NCI-H460 (cell line): ENCODE measurements at places on chromosomes 4 and X. TPM values are rescaled to one million over a fixed set of nuclear protein-coding genes. Genes with fewer than 3 reads are reported as not detected.

CLIC2 gene
- total RNA-seq: 6.4 and 8.1 TPM in 2 replicates

DDIT4L gene
- total RNA-seq: 46.5 and 48.0 TPM in 2 replicates

TENM3 gene
- 13.5 and 13.8 TPM in 2 replicates for total RNA-seq

RAB41 gene
- not detected in 2 replicates for total RNA-seq

VCX gene
- not detected in 2 replicates for total RNA-seq

GUF1 gene
- total RNA-seq: 28.6 and 28.9 TPM in 2 replicates

PCDH18 gene
- 0.35 and 0.46 TPM in 2 replicates for total RNA-seq

SUPT20HL1 gene
- total RNA-seq: not detected in 2 replicates

IL15 gene
- 4.6 and 5.9 TPM in 2 replicates for total RNA-seq

FOXR2 gene
- total RNA-seq: not detected in 2 replicates

PPP1R2C gene
- not detected in 2 replicates for total RNA-seq

UBL4A gene
- 93.2 and 97.7 TPM in 2 replicates for total RNA-seq

CASK gene
- 24.1 and 27.7 TPM in 2 replicates for total RNA-seq

ANAPC4 gene
- 17.9 and 20.4 TPM in 2 replicates for total RNA-seq

RASSF6 gene
- total RNA-seq: 0.07 and 0.29 TPM in 2 replicates

SLC7A11 gene
- total RNA-seq: 208 and 225 TPM in 2 replicates

MCF2 gene
- 0.05 TPM in 1 of 2 replicates, not detected in the other for total RNA-seq

QDPR gene
- 4.8 and 5.5 TPM in 2 replicates for total RNA-seq
